ENCODE measurements at places on chromosomes 6 and 20.

GRCh38 chr20:41306061-41306727 is 11.3 kb downstream of the ZHX3 start:
- no peak for DNase-seq

GRCh38 chr20:35133735-35134134 is 13.4 kb downstream of the EDEM2 start:
- DNase-seq, result no peak

DNA sequence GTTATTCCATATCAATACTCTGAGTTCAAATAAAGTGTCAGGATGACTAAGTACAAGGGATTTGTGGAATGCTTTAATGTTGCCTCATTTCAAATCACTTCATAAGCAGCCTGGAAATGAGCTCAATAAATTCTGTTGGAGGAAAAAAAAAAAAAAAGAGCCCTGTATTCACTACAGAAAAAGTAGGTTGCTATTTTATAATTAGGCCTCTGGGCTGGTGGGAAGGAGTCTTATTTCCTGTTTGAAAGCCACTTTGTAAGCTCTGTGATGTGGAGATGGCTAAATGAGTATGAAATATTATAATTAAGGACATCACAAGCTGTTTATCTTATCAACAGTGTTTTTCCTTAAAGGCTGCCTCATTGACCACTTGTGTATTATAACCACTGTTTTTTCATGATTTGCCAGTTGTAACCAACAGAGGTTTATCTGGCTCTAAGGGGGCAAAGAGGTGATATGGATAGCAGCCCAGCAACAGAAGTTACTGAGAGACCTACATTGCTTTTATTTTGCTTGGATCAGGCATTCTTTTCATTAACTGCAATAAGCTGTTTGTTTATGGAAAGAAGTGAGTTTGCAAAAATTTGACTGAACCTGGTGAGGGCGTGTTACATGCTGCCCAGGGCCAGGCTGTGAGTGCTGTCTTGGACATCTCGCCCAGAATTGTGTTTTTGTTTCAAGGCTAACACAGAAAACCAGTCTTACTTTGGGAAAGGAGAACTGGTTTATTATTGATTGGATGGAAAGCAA is 563.3 kb upstream of the MAP3K7 start:
- DNase-seq, result no peak

- DNase-seq, result no peak
These were observed 168.3 kb upstream of the SPACA1 start for GRCh38 chr6:87879132-87879861.

GRCh38 chr6:56786256-56786655 is 143.6 kb upstream of the DST start:
- no peak for DNase-seq

DNA sequence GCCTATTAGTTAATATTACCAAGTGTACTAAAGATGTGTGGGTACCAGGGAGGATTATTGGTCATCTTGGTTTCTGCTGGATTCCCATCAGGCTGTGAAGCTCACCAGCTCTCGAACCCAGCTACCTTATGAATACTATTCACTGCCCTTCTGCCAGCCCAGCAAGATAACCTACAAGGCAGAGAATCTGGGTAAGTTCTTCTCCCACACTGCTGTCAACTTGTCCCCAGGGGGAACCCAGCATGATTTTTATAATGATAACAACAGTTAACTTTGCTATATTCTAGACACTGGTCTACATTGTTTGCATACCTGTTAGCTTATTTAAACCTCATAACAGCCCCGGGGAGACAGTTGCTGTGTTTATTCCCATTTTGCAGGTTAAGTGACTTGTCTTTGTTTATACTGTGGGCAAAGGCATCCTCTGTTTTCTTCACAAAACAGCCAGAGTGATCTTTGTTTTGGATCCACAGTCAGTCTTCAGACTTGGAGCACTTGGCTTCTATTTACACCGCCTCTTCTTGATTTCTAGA is 26.5 kb downstream of the TM9SF4 start:
- DNase-seq, result no peak
